SW 1271 (cell line): ENCODE measurements at places on chromosomes 2 and 18.

GRCh38 chr2:18050001-18050400 is 171.5 kb downstream of the KCNS3 start:
- no peak for DNase-seq

GRCh38 chr2:189287982-189288521 is 108.5 kb upstream of the COL5A2 start:
- peak; percentile 90 for DNase-seq

DNA sequence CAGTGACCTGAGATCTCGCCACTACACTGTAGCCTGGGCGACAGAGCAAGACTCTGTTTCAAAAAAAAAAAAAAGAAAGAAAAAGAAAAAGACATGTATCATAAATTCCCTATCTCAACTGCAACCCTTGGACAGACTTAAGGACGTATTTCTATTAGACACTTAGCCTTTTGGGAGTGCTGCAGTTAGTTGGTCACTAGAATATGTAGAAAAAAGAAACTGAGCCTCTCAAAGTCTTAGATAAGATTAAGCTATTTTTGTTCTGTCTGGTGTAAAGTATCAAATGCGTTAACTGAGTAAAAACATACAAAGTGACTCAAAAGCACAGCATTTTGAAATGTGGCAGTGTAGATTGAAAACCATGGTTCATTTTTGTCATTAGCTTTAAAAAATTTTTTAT is 7.3 kb downstream of the NBEAL1 start:
- no peak for DNase-seq

GRCh38 chr2:197168705-197169104 is 141.9 kb downstream of the ANKRD44 start:
- peak; percentile 36 for DNase-seq

DNA sequence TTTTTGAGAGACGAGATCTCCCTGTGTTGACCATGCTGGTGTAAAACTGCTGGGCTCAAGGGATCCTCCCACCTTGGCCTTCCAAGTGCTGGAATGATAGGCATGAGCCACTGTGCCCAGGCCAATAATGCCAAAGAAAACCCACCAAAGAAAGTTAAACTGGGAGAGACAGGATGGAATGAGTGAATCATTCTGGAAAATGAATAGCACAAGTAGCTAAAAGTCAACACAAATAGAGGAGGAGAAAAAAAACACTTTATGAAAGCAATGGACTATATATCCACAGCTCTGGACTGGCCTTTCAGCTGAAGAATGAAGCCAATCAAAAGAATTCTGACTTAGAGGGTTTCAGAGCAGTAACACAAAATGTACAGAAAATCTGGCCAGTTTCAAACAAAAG is 23.9 kb downstream of the IAH1 start:
- no peak for DNase-seq

DNA sequence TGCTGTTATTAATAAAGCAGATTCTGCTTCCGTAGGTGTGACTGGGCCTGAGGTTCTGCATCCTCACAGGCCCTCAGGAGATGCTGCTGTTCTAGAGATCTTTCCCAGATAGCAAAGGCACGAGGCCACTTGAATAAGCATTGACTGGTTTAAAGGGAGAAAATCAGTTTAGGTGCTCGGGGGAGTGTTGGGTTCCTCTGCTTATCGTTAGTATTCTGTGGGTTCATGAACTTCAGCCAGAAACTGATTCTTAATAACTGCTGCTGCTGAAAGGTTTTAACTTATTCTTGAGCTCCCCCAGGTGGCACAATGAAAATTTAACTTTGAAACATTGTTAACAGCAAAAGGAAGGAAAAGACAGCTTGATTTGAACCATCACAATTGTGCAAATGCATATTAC is 56.9 kb downstream of the ITGA6 start:
- no peak for DNase-seq

- DNase-seq, result no peak
Measured at GRCh38 chr2:171411791-171412483, 21.9 kb downstream of the METTL8 start.

GRCh38 chr2:17122887-17123501 is 395.2 kb downstream of the RAD51AP2 start:
- no peak for DNase-seq

GRCh38 chr2:156907806-156908205 is 349.7 kb upstream of the GALNT5 start:
- DNase-seq, result no peak

- DNase-seq, result peak; percentile 30
Measured at GRCh38 chr2:69917852-69918251, 2.9 kb downstream of the MXD1 start.

GRCh38 chr2:233981574-233982420 is 64.6 kb downstream of the TRPM8 start:
- no peak for DNase-seq

DNA sequence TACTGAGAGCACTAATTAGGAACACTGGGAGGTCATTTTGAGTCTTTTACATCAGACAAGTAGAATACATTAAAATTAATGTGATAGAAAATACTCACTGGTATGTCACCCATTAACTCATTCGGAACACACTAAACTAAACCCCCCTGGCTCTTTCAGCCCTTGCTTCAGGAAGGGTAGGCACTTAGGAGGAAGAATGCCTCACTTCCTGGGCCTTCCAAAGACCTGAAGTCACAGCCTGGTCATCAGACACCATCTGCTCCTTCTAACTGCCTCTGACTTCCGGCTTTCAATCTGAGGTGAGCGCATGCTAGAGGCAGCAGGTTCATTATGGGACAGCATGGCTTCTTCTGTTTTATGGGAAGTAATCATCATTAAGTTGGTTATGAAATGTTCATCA is 451.4 kb downstream of the PID1 start:
- no peak for DNase-seq

DNA sequence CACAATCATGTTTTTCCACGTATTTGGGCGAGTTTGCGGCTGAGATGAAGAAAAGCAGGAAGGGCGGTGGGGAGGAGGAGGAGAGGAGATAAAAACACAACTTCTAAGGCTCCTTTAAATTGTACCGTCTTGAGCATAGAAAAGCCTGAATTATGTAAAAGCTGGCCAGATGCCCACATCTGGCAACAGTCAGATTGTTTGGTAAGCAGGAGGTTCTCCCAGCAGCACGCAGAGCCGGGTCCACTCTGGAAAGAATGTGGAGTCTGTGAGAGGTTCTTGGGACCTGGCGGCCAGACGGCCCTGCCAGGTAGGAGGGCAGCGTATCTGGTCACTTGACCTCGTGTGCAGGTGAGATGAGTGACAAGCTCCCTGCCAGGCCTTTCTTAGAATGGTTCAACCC is 215.3 kb upstream of the APCDD1 start:
- no peak for DNase-seq

GRCh38 chr2:160353166-160353565 is 140.4 kb downstream of the RBMS1 start:
- peak; percentile 25 for DNase-seq

GRCh38 chr2:126672980-126673605 is 17.1 kb downstream of the GYPC start:
- no peak for DNase-seq

- no peak for DNase-seq
Measured at GRCh38 chr2:186460465-186460864, 25.6 kb upstream of the ZC3H15 start.

- no peak for DNase-seq
Measured at GRCh38 chr2:18871430-18871829, 282.1 kb upstream of the NT5C1B start.

DNA sequence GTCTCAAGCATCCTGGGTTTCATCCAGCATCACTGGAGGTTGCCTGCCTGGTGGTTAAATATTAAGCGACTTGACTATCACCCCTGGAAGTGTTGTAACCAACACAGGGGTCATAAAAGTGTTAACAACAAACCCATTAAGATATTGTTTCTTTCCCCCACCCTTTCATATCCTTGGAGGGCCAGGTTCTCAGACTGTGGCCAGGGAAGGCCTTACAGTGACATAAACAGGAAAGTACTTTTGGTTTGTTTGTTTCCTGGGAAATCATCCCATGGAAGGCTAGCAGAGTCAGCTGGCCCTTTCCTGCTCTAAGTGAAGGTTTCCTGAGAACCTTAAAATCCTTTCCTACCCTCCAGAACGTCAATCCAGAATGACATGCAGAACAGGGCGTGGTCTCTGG is 160.9 kb downstream of the CLIP4 start:
- DNase-seq, result no peak

GRCh38 chr18:4143585-4143984 is 311.5 kb downstream of the DLGAP1 start:
- DNase-seq, result no peak

DNA sequence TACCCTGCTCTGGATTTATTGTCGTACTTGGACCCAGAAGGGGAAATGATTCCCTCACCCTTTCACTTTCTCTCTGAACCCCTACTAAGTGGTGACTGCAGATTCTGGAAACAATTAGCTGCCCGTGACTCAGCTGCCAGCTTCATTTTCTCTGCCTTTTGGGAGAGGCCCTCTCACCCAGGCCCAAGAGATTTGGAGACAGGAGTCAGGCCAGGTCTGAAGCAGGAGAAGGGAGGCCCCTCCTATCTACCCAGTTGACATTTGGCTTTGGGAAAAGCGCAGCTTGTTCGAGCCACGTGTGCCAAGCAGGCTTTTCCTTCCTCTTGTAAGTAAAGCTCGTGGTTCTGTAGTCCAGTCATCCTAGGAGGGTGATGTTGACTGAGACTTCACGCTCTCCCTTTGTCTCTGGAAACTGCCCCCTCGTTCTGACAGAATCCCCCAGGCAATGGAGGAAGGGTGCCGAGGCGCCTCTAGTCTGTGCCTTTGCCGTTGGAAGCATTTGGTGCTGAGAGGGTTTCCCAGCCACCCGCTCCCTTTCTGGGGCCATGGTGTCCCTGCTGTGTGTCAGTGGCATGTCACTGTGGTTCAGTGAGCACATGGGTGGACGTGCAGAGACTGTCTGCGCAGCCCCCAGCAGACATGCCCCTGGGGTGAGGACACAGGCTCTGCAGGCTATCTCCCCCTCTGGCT is 8.6 kb downstream of the OXER1 start:
- DNase-seq, result no peak

DNA sequence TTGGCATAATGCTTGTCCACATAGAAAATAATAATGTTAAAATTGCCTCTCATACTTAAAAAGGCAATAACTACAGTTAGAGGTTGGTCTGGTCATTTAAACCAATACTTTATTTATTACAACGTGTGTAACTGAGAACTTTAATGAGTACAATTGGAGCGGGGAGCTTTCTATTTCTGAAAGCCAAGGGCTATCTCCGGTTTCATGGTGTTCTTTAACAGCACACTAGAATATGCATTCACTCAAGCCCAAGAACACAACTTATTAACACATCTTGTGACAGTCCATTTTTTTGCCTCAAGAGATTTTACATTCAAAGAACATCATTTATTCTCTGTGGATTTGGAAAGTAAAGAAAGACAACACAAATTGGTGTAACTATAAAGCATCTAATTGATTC is 131.8 kb downstream of the KCNH7 start:
- no peak for DNase-seq

DNA sequence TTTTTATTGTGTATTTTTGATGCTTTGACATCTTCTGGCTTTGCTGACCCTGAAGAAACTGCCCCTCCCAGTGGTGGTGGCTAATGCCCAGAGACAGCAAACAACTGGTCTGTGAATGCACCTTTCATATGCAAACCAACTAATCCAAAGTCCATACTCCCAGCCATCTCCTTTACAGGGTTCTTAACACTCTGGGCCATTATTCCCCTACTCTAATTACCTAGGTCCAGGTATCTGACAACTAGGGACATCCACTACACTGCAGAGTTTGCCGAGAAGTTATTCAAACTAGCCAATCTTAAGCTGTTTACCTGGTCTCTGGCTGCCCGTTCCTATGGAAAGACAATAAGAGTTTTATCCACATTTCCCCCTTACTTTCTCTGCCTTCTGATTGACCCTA is 73.6 kb downstream of the FSHR start:
- DNase-seq, result no peak

- DNase-seq, result no peak
Measured at GRCh38 chr2:54871457-54872107, 148.1 kb downstream of the EML6 start.

DNA sequence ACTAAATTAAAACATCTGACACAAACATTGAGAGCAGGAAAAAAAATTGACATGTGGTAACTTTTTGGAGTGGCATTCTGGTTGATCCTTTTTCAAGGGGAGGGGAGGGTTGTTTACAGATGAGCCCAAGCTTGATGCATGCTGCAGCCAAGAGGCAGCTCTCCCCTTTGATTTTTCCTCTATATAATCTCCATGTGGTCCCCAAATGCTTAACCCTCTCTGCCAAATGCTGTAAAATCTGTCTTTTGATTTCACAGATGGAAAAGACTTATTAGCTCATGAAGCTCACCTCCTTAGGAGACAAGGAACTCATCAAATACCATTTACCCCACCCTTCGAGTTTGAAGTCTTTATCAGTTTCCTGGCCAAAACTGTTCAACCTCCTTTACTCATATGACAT is 623.0 kb downstream of the NRXN1 start:
- no peak for DNase-seq

- DNase-seq, result peak; percentile 91
Measured at GRCh38 chr2:201151127-201151981, 31.6 kb upstream of the CASP10 start.

- no peak for DNase-seq
Measured at GRCh38 chr2:69731147-69731970, 10.6 kb upstream of the ANXA4 start.

GRCh38 chr18:59229701-59230443 is 9.9 kb downstream of the GRP start:
- no peak for DNase-seq

GRCh38 chr2:129895061-129895460 is 84.4 kb upstream of the RAB6C start:
- DNase-seq, result no peak

DNA sequence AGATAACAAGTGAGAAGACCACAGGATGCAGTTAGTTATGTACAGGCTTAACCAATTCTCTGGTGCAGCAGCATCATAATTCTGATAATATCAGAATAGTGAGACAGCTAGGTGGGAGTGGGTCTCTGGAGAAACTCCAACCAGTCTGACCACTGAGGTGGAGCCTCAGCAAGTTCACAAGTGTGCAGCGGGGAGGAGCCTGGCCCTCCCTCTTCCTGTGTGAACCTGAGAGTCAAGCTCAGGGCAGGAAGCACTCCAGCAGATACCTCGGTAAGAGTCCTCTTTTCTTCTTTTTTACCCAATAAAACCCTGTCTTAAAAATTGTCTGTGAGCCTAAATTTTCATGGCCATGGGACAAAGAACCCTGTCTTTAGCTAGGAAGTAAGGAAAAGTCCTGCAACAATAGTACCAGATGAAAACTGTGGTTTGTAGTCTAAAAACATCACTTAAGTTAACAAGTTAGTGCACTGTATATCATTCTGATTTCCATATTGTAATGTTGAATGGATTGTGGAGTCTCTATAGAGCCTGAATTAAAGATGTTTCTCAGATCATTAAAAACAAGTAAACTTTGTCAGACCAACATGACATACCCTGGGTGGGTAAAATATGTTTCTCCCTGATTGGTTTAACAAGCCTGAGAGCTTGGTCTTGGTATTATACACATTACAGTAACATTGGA is 370.8 kb downstream of the TMEM182 start:
- DNase-seq, result no peak

DNA sequence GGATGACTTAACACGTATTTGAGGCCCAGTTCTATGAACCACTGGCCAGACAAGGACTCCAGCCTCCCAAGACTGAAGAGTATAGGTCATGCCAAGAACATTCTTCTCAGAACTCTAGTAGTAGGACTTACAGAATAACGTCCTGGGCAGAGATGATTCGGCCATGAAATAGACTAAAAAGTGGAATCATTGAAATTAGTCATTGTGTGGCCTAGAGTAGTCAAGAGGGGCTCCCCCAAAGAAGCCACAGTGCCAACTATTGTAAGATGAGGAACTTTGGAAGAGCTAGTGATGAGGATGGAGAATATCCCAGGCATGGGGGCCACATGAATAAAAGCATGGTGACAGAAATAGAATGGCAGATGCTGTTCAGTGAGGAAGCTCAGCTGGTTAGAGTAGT is 101.1 kb downstream of the TRIB2 start:
- no peak for DNase-seq

- no peak for DNase-seq
Measured at GRCh38 chr2:120398996-120399888, 53.3 kb downstream of the INHBB start.
